GM12864 (cell line): ENCODE measurements at places on chromosomes 5 and 9.

DNA sequence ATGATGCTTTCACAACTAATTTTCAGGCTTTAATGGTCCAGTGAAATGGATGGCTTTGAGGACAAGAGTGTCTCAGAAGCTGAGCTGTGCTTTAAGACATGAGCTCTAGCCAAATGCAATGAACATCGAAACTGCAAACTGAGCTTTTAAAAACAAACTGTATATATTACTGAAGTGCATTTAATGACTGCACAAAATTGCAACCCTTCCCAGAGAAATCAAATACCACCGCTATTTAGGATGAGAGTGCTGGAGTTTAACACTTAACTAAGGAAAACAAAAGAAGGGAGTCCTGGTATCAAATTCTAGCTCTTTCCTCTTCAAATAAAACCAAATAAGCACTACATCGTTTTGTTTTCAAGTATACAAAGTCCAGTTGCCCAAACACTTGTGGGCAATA is 163.9 kb downstream of the SLF1 start:
- DNase-seq = no peak

- no peak for DNase-seq
Observed at GRCh38 chr5:76457674-76458485, 54.8 kb downstream of the IQGAP2 start.

GRCh38 chr9:95032580-95033341 is 284.7 kb downstream of the FANCC start:
- DNase-seq = no peak

GRCh38 chr9:108281696-108282095 is 574.1 kb downstream of the ACTL7B start:
- no peak for DNase-seq

GRCh38 chr9:32350682-32351081 is 33.8 kb upstream of the ACO1 start:
- DNase-seq = no peak

- DNase-seq = no peak
Observed at GRCh38 chr9:106862110-106862820, 701 bp upstream of the ZNF462 start.

DNA sequence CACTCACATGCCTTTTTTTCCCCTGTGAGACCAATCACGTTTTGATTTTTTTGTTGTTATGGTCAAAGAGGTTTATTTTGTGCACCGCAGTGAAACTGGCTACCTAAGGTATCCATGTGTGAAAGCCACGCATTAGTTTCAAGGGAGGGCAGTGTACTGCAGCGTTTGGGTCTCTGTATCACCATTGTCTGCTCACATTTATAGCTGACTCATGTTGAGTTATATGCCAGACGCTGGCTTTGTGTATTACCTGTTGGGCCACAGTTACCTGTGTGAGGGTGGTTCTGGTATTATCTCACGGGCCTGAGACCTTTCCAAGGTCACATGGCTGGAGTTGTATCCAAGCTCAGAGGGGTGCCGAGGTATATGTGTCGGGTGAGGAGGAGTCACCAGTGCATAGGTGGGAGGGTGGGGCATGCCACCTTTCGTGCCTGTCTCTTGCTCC is 75.8 kb downstream of the ARHGAP26 start:
- DNase-seq = no peak

DNA sequence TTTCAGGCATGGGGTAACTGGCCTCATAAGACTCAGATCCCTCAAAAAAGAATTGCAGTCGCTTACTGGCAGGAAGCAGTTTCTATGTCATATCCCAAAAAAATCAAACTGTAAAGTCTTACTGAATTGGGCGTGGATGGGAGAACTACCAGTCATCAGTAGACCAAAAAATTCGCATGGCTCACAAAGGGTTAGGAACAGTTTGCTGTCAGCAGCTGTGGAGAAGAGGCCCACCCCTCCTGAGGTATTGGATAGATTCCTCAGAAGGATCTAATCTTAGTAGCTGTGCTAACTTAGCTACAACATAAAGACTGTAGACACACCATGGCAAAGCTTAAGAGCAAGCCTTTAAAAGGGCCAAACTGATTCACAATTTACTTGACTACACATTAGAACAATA is 478.3 kb upstream of the FTMT start:
- no peak for DNase-seq

DNA sequence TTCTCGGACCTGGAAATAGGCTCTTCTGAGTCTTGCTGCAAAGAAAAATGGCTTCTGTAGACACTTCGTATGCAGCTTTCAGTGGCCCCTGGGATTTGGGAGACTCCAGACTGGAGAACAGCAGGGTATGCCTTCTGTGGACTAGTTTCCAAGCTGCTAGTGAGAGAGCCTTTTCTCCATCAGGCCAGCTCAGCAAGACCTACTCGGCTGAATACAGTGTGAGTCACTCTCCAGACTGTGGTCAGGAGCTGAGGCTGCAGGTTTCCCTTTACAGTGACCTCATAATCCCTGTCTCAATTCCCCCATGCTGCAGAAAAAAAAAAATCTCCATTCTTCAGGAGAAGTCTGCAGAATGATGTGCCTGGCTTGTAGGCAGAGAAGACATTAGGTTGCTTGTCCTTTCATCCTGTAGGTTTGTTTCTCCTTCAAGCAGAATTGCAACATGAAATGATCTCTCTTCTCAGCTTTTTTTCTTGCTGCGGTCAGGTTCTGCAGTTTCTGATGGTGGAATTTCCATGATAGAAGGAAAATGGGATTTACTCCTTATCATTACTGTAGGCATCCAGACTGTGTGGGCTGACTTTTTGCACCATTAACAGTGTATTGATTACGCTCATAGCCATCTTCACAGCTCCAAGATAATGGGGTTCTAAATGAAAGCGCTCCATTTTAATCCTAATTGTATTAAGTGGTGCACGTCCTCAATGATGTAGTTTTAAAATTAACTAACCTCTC is 78.3 kb upstream of the TNFSF8 start:
- no peak for DNase-seq

- DNase-seq = no peak
Observed at GRCh38 chr5:8123559-8123958, 254.6 kb downstream of the MTRR start.

- no peak for DNase-seq
Observed at GRCh38 chr5:139644001-139644456, 4.1 kb upstream of the CXXC5 start.

GRCh38 chr5:122846051-122846550 is 688 bp downstream of the SNX24 start:
- DNase-seq = no peak
